ENCODE measurements at places on chromosomes 2 and 18. TPM values are rescaled to one million over a fixed set of nuclear protein-coding genes. Genes with fewer than 3 reads are reported as not detected.
A peak's percentile ranks its signal among the peaks of the same experiment; 100 is the strongest.

The GREB1 gene
- total RNA-seq: not detected

The SMAD4 gene
- 76.0 TPM for total RNA-seq

The CCDC68 gene
- total RNA-seq: 0.05 TPM

GRCh38 chr2:192571636-192572035 is 376.9 kb upstream of the TMEFF2 start:
- H3K4me1 ChIP-seq: no peaks in the 10 kb centered on the region
- H3K27ac ChIP-seq: no peak overlapping the region

DNA sequence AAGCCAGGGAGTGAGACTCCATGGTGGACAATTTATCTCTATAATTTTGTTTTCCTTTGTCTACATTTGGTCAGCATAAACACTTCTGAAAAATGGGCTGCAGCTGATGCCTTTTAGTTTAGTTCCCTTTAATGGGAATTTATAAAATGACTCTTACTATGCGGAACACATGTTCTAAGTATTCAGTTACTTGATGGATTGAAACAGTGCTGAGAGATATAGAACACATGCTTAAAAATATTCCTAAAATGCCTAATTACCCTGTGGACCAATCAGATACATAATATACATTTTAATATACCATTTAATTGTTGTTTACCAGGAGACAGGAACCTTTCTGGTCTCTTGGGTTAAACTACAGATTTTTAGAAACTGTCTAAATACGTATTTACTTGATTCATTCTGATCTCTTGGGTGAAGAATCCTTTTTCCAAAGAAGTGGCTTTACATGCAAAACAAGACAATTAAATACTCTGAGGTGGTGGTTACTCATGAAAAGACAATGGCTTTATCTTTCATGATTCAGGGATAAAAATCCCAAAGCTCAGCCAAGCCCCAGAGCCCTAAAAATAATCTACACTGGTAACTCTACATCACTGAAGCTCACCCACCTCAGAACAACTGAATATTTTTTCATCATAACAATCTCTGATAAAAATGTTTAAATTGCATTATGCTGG is 128.1 kb upstream of the SERTAD2 start:
- H3K4me3 ChIP-seq: peak overlapping the region; percentile 26
- peaks cover 15% of the 10 kb centered on the region for H3K36me3 ChIP-seq
- DNase-seq: peak; percentile 35
- H3K27me3 ChIP-seq: no peaks in the 10 kb centered on the region

DNA sequence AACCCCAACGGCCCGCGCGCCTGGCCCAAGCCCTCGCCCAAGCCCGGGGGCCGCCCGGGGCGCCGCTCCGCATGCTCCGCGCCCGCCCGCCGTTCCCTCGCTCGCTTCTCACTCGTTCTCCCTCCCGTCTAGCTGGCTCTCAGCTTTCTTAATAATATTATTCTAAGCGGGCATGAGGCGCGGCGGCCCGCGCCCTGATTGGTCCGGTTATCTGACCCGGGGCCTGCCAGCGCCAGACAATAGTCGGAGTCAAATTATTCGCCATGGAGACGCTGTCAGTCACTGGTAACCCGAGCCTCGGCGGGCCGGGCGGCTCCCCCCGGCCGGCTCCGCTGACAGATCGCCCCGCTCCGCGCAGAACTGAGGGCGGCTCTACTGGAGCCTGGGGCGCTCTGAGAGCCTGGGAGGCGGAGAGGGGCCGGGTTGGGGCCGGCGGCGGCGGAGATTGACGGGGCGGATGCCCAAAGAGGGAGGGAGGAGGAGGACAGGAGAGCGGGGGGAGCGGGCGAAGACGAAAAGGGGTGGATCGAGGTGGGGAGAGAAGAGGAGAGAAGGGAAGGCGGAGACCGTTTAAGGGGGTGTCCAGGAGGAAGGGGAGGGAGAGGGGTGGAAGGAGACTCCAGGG is at the start of gene SIX2:
Gene SIX2, minus strand, starts transcription at position 150 of the 625 bp plus-strand sequence. CDS start 342 bp downstream, outside the sequence.
- no peaks in the 10 kb centered on the region for H3K36me3 ChIP-seq
- H3K4me1 ChIP-seq: no peaks in the 10 kb centered on the region
- no peak within 1 kb of the TSS for H3K4me3 ChIP-seq
- H3K27ac ChIP-seq: no peak within 1 kb of the TSS
- peaks cover 69% of the 10 kb centered on the region for H3K27me3 ChIP-seq
- DNase-seq: peak; percentile 37

DNA sequence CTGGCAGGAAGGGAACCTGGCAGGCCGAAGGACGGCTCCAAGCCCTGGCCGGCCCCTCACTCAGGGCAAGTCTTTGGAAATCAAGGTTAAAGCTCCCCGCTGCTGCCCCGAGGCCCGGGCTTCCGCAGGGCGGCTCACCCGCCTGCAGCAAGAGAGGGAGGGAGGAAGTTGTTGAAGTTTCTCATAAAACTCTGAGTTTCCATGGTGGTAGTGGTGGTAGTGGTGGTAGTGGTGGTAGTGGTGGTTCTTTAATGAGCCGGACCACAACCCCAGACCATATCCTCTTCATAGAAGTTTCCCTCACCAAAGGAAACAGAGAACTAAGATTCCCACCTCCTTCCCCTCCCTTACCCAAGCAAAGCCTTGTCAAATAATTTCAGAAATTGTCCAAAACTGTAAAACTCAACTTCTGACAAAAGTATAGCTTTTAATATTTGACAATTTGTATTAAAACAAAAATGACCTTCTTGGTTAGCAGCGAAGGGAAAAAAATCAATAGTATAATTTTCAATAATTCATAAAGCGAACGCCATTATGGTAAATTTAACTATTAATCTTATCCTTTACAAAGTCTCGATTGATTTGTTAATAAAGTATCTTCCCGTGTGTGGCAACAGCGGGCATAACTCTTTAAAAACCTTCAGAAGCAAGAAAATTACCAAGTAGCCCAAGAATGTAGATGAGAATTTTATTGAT is 1.5 kb upstream of the HOXD10 start:
- peaks cover 22% of the 10 kb centered on the region for H3K36me3 ChIP-seq
- H3K4me3 ChIP-seq: no peak overlapping the region
- H3K4me1 ChIP-seq: no peaks in the 10 kb centered on the region
- H3K27ac ChIP-seq: no peak overlapping the region
- no peaks in the 10 kb centered on the region for H3K27me3 ChIP-seq
- DNase-seq: no peak

GRCh38 chr2:225995796-225996461 is 596.4 kb downstream of the NYAP2 start:
- peak overlapping the region; percentile 55 for H3K4me3 ChIP-seq
- H3K4me1 ChIP-seq: peaks cover 56% of the 10 kb centered on the region
- peaks cover 4% of the 10 kb centered on the region for H3K36me3 ChIP-seq
- H3K27ac ChIP-seq: peak overlapping the region; percentile 94
- H3K27me3 ChIP-seq: no peaks in the 10 kb centered on the region
- DNase-seq: peak; percentile 35

GRCh38 chr2:230650585-230651137 is 62.0 kb upstream of the CAB39 start:
- peaks cover 23% of the 10 kb centered on the region for H3K4me1 ChIP-seq
- H3K27ac ChIP-seq: no peak overlapping the region
- no peaks in the 10 kb centered on the region for H3K36me3 ChIP-seq

DNA sequence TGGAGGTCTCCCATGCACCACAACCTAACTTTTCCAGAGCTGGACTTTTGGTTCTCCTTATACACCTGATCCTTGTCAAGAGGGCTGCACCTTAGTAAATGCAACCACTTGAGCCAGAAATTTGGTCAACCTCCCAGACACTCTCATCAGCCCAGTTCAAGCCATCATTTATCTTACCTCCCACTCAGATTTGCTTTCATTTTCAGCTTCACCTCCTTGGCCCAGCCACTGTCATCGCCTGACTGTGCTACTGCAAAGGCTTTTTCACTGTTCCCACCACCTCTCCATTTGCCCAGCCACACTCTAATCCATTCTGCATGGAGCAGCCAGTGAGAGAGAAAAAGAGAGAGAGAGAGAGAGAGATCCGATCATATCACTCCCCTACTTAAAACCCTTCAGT is 112.4 kb upstream of the DDX18 start:
- no peaks in the 10 kb centered on the region for H3K36me3 ChIP-seq
- no peak overlapping the region for H3K4me3 ChIP-seq
- no peak for DNase-seq

DNA sequence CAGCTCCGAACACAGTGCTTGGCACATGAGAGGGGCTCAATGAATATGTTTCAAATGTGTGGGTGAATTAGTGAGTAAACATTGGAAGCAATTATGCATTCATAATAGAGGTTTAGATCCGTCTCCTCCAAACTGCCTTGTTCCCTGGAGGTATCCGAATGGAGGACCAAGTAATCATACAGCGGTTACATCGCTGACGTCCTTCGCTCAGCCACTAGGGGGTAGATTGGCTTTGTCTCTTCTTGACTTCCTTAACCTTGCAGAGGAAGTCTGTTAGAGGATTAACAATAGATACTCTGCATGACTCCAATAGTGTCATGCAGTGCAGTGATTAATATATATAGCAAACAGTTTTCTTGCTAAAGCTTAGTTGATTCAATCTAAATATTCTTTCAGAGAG is 517.0 kb downstream of the PTPRM start:
- H3K4me1 ChIP-seq: peaks cover 17% of the 10 kb centered on the region
- H3K27ac ChIP-seq: no peak overlapping the region
- no peaks in the 10 kb centered on the region for H3K36me3 ChIP-seq
- DNase-seq: peak; percentile 45
- no peaks in the 10 kb centered on the region for H3K27me3 ChIP-seq

GRCh38 chr2:110114831-110115255 is 779 bp downstream of the MALL start:
- H3K27ac ChIP-seq: no peak overlapping the region
- peaks cover 31% of the 10 kb centered on the region for H3K36me3 ChIP-seq
- peak overlapping the region; percentile 82 for H3K4me3 ChIP-seq
- DNase-seq: no peak
- H3K4me1 ChIP-seq: peaks cover 32% of the 10 kb centered on the region

DNA sequence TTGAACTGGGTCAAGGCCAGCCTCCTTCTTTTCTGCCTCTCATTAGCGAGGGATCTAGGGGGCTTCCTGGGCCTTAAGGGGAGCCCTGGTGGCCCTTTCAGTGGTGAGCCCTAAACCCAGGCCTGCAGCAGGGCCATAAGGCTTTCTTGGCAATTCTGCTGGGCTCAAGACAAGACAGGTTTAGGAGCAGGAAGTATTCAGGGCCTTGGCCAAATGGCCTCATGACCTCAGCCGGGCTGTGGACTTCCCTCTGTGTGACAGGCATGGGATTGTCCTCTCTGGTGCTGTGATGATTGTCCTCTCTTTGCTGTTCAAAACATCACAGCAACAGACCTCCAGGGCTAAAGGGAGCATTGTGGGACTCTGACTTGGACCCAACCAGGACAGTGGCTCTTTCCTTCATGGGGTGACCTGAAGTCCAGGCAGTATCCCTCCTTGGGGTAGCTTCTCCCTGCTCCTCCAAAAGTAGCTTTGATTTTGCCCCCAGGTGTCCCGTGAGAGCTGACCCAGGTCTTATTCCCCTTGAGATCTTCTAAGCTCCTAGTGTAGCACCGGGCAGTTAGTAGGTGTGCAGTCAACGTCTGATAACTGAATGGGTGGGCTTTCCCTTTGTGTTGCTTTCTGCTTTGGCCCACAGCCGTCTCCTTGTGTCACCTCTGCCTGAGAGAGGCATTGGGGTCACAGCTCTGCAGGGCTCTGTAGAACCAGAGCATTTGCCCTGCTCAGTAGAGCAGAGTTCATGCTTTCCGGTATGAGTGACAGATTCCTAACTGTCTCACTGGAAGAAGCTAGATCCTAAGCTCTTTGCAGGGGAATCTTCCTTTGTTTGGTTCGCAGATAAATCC is 14.7 kb downstream of the FOSL2 start:
- H3K27ac ChIP-seq: peak overlapping the region; percentile 64
- H3K36me3 ChIP-seq: peaks cover 28% of the 10 kb centered on the region
- H3K4me3 ChIP-seq: no peak overlapping the region
- peaks cover 35% of the 10 kb centered on the region for H3K4me1 ChIP-seq
- DNase-seq: no peak

DNA sequence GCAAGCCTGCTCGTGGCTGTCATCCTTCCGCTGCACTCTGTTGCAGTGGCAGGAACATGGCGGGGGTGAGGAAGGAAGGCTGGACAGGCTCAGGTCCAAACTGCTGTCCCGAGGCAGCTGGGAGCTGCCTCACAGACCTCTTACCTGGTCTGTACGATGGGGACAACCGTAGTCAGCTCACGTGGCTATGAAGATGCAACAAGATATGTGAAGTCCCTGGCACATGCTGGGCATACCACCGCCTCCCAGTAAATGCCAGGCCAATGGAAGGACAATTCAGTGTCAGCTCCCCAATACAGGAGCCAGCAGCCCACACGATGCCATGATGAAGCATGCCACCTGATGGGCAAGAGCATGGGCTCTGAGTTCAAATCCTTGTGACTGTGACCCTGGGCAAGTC is 344.4 kb downstream of the CYRIA start:
- H3K4me1 ChIP-seq: no peaks in the 10 kb centered on the region
- H3K36me3 ChIP-seq: no peaks in the 10 kb centered on the region
- H3K27ac ChIP-seq: no peak overlapping the region
- H3K27me3 ChIP-seq: no peaks in the 10 kb centered on the region
- no peak overlapping the region for H3K4me3 ChIP-seq

DNA sequence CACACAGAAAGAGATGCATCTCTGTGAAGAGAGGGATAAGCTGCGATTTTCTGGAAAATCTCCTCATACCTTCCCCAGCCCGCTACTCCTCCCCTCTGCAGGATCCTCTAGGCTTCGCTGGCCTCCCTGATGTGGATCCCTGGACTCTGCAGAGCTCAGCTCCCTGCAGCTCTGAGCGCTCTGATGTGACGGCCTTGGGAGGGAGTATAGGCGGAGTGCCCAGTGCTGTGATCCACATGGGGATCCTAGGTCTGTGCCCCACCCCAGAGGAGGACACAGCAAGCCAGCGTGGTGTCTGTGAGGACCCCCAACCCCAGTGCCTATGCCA is 111.0 kb downstream of the GYPC start:
- no peak overlapping the region for H3K27ac ChIP-seq
- peaks cover 7% of the 10 kb centered on the region for H3K27me3 ChIP-seq
- H3K4me1 ChIP-seq: no peaks in the 10 kb centered on the region
- no peak overlapping the region for H3K4me3 ChIP-seq
- DNase-seq: no peak
- H3K36me3 ChIP-seq: no peaks in the 10 kb centered on the region

GRCh38 chr2:191938779-191939178 is 91.9 kb upstream of the CAVIN2 start:
- no peak overlapping the region for H3K4me3 ChIP-seq
- H3K4me1 ChIP-seq: peaks cover 23% of the 10 kb centered on the region
- no peak for DNase-seq

DNA sequence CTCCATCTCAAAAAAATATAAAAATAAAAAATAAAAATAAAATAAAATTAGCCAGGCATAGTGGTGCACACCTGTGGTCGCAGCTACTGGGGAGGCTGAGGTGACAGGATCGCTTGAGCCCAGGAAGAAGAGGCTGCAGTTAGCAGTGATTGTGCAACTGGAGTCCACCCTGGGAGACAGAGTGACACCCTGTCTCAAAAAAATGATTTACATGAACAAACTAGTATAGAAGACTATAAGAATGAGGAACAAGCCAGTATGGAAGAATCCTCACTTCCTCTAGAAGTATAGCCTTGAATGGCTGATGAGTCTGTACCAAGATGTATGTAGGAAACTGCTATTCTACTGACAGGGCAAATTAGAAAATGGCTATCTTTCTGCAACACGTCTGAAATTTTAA is 10.9 kb downstream of the YES1 start:
- no peaks in the 10 kb centered on the region for H3K27me3 ChIP-seq
- H3K36me3 ChIP-seq: no peaks in the 10 kb centered on the region
- no peak for DNase-seq
- no peak overlapping the region for H3K4me3 ChIP-seq
- H3K27ac ChIP-seq: no peak overlapping the region
